ENCODE measurements at places on chromosomes 3 and 15.

DNA sequence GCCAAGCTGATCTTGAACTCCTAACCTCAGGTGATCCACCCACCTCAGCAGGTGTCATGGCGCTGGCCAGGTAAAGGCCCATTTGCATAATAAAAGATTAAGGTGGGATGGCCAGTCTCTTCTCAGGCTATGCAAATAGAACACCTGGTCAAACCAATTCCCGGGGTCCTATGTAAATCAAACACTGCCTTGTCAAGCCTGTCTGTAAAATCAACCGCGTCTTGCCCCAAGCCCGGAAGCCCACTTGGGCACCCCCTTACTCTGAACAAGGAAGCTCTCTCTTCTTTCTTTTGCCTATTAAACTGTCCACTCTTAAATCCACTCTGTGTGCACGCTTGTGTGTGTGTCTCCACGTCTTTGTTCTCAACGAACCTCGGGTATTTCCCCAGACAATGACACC lies 13.0 kb upstream of the POC1A start:
- DNase-seq, result no peak

DNA sequence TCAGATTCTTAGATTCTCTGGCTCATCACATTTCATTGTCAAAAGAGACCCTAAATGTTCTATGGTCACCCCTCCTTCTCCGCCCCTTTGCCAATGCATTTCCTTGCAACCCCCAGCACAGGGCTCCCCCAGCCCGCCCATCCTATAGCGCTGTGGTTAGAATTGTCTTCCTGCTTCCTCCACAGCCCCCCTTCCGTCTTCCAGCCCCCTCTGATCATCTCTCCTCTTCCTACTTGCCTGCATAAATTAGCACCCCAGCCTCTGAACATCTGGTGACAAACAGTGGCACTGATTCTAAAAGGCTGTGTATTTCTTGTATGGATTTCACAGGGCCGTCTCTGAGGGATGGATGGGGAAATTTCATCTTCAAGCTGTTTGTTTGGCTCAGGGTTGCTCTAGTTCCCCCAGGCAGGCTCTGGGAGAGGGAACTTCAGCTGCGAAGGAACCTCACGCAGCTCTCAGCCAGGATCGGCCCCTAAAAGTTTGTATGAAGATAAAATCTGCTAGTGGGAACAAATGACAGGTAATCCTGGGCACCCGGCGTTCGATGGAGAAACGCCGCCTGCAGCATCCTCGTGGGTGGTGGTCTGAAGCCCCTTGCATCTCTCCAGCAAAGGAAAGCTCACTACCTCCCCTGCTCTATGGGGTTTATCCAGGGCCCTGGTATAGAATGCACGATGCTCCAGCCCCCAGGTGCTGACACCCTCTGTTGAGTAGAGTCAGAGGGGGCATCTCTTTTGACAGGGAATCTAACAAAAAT lies 83.0 kb downstream of the WNT7A start:
- no peak for DNase-seq

DNA sequence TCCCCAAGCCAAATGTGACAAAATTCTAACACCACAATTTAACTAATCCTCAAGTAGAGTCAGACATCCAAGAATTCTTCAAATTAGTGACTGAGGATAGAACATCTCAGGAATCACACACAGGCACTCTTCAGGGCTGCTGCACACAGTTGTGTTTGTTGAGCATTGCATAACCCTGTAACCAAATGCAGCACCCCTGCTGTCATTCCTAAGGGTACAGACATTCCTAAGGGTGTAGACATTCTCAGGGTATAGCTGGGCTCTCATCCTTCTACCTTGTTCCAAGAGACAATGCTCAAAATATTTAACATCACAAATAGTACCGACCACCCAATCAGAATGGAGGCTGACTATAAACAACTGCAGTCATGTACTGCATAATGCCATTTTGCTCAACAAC lies 107.1 kb upstream of the UBE2E2 start:
- no peak for DNase-seq

- DNase-seq, result no peak
Observed at GRCh38 chr3:105406268-105406667, 39.6 kb downstream of the ALCAM start.

GRCh38 chr15:82572311-82572710 lies 32.1 kb upstream of the RPS17 start:
- DNase-seq, result no peak

GRCh38 chr15:82952158-82953081 lies at the start of gene HOMER2:
TSS of gene HOMER2 (minus strand) at chr15:82952720. CDS start at chr15:82952535, 185 bp downstream.
- no peak for DNase-seq

DNA sequence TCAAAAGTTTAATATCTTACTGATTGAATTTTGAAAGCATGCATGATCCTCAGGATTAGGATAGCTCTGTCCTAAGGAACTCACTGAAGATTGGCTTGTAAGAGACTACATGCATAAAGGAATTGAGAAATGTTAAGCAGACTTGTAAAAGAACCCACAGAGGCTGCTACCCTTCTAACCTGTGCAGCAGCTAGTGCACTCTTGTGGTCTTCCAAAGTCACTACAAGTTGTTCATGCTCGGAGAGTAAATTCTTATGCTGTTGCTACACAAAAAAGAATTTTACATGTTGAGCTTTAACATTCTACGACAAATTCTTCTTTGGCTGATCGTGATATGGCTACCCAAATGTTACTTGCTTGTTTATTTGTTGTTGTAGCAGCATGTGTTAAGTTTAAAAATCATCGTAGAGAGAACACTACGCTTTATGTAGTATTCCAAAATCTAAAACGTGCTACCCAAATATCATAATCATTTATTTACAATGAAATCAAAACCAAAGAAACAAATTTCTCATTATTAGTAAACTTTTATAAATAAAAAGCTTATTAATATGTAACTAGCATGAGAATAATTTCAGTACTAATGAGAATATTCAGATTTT lies 55.0 kb downstream of the GOLIM4 start:
- no peak for DNase-seq

- DNase-seq, result no peak
Observed at GRCh38 chr3:158093526-158093925, 12.7 kb downstream of the SHOX2 start.

GRCh38 chr3:194877291-194878119 lies 191.8 kb downstream of the FAM43A start:
- no peak for DNase-seq

- DNase-seq, result no peak
Observed at GRCh38 chr3:71281280-71281679, 302.2 kb downstream of the FOXP1 start.

DNA sequence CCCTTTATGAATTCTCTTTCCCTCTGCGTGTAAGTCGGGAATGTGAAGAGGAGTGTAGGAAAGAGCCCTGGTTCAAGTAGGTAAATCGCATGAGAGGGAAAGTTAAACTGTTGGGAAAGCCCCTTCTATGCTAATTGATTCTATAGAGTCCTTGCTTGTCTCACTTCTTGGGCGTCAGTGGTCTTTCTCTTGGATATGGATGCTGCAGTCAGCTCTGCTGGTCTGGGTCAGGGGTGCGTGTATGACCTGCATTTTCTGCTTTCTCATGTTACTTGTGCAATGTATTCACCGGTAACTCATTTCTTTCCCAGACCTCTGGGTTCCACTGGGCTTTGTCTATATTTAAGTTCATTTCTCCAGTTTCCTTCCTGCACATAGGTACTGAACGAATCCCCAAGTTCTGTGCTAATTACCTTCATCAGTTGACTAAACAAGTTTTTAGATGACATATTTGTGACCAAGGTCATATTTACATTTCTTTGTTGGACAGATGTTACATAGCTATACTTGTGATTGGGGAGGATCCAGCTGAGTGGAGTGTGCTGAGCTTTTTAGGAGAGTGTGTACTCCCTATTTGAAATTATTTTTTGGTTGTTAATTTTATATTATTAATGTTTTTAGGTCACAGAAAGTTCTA lies 1.4 kb downstream of the SETD5 start:
- peak; percentile 24 for DNase-seq

DNA sequence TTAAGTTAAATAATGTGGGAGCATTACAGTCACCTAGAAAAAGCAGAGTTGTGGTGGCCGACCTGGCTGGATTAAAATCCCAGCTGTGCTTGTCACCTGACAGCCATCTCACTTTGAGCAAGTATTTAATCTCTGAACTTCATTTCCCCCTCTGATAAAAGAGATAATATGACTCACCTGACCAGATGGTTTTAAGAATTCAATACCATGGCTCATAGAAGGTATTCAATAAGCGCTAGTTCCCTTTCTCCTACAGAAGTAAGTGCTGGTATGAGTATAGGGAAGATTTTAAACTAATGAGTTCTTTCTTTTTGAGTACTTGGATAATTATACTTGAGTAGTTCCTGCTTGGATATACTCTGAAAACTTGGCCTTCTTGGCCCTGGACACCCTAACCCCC lies 325.5 kb downstream of the IL5RA start:
- DNase-seq, result no peak

DNA sequence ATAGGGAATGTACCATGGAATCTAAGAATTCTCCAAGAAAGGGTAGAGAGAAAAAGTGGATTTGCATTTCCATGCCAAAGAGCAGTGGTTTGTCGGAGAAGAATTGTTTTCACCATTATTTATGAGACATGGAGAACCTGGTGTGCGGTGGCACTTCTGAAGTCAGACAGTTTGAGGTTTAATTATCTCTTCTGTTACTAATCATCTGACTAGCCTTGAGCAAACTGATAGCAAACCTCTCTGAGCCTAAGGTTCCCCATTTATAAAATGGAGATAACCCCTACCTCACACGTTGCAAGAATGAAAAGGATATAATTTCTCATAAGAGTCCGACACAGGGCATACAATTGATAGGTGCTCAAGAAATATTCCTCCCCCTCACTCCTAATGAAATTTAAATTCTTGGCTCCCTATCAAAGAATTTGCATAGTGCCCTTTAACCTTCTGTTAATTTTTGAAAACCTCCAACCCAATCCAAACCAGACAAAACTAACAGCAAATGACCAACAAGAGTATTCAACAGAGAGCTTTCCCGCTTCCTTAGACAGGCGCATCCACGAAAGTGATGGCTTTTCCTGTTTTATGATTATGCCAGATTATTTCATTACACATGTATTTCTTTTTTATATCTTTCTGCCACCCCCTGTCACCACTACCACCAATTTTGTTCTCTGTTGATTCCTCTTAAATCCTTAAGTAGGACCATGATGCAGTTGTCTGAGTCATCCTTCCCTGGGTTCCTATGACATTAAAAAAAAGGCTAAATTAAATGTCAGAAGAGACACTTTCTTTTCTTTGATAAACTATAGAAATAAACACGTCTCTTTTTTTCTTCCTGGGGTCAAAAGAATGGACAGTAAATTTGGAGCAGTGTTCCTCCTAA lies 28.5 kb downstream of the TMEM212 start:
- DNase-seq, result no peak

GRCh38 chr3:127720161-127720823 lies 47.5 kb downstream of the ABTB1 start:
- no peak for DNase-seq

DNA sequence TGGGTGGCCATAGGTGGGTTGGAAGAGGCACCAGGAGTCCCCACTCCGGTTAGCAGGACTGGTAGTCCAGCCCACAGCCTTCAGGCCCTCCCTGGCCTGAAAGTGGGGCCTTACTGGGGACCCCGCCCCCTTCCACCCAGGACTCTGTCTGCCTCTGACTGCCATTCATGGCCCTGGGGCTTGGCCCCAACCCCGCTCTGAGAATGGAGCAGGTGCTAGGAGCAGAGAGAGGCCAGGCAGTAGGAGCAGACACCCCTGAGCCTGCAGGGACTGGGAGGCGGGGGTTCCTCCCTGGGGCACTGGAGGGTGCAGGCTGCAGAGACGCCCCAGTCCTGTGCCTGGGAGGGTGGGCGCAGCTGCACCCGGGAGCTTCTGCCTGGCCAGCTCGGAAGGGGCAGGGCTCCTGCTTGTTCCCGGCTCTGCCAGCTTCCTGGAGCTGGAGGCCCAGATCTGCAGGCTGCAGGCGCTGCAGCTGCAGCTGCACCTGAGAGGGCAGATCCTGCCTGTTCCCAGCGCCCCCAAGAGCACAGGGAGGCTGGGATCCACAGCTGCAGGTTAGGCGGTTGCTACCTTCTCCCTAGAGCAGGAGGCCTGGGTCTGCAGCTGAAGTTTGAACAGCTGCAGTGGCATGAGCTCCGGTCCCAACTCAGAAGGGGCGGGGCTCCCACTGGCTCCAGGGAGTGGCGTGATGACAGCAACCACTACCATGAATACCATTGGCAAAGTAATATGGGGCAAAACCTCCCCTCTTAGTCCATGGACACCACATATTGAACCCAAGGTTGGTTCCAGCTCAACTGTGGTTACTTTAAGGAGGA lies 194.7 kb downstream of the SQOR start:
- DNase-seq, result no peak

DNA sequence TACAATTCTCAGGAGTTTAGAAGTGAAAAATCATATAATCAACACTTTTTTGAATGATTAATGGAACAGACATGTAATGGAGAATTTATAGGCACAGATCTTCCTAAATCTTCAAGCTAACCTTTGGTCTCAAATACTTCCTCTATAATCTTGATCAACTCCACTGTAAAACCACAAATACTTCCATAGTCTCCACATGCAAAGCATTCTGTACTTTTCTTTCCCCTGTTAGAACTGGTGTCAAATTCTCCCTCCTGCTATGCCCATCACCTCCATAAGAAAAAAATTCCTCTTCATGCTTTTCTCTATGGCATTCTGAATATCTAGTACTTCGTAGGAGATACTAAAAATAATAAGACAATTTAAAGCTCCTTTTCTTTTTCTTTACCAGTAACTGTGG lies 214.3 kb downstream of the ADAMTS9 start:
- DNase-seq, result no peak

DNA sequence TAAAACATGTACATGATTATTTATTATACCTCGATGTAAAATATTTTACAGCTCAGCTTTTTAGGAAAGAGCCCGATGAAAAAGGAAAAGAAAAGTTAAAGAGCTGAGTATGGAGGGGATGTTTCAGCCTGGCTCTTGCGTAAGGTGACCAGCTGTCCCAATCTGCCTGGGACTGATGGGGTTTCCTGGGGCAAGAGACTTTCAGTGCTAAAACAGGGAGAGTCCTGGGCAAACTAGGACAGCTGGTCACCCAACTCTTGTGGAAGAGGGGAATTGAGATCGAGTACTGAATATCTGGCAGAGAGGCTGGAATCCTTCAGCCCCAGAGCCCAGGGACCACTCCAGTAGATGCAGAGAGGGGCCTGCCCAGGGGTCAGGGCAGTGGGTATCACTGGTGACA lies 21.0 kb downstream of the DUOX2 start:
- DNase-seq, result no peak

DNA sequence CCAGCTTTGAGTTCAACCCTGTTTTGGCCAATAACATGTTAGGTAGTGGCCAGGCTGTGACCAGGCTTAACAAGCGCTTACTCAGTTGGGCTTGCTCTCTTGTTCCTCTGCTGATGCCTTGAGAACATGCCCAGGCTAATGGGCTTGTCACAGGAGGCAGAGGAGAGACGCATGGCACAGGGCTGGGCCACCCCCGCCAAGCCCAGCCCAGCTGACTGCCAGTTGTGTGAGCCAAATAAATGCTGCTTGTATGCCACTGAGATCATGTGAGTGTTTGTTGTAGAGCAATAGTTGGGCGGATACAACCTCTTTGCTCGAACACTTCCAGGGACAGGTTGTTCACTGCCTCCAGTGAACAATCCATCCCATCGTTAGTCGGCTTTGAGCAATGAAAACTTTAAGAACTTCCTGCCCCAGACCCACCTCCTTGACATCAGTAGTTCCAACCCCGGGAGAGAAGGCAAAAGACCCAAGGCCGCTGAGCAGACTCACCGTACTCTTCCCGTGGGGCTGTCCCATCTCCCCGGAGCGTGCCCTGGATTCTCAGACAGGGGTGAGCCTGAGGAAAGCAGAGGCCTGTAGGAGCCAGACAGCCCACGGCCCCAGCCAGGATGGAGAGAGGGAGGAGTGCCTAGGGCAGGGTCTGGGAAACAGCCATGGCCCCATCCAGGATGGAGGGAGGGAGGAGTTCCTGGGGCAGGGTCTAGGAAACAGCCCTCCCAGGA lies 4.1 kb downstream of the PLA2G4F start:
- DNase-seq, result no peak
